Activated T-cell treated with anti-CD3 and anti-CD28 coated beads, Interleukin-2, amount 50 U/mL, for 4 hours (primary cell): ENCODE measurements at places on chromosomes 1 and 21.

DNA sequence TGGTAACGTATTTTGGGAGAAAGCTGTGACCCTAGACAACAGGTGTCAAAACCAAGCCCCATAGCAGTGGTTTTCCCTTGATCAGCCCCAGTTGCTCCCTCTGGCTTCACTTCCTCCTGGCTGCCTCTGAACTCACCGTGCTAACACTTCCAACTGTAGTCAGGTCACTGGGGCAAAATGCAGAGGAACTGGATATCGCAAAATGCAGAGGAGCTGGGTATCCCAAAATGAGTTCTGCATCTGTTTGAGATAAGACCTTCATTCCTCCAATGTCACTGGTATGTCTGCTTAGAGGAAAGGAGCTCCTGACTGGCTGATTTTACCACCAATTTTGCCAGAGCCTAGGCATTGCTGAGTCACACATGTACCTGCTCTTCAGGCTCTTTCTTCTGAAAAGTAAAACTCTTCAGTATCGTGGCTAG lies 19.6 kb upstream of the TACSTD2 start:
- no peak for DNase-seq

GRCh38 chr21:36162631-36163030 lies 6.0 kb downstream of the DOP1B start:
- DNase-seq, result no peak

GRCh38 chr1:24483441-24483840 lies 19.2 kb upstream of the RCAN3 start:
- DNase-seq, result no peak

GRCh38 chr1:8061673-8062386 lies 35.7 kb upstream of the ERRFI1 start:
- DNase-seq, result no peak

DNA sequence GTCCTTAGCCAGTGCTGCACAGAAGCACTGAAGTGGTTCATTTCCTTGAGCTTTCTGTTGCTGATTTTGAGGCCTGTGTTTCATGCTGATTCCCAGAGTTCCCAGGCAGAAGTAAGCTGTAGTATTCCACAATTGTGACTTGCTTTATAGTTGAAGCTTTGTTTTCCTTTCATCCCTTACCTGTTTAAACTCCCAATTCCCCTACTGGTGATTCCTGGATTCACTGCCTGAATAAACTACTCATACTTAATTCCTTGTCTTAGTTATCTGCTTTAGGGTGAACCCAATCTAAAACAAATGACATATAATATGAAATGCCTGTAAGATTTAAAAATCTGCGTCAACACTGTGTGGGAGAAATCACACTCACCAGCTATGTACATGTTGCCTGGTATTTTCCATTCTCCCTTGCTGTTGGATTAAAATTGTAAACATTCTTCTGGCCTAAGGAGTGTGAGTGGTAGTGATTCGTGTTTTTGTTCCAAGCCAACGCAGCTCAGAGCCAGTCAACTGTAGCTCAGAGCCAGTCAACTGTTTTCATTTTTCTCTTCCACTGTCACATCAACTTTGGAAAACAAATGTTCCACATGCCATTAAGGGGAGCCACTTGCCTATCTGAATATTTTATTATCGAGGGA lies 879.4 kb downstream of the MRPL39 start:
- DNase-seq, result no peak

DNA sequence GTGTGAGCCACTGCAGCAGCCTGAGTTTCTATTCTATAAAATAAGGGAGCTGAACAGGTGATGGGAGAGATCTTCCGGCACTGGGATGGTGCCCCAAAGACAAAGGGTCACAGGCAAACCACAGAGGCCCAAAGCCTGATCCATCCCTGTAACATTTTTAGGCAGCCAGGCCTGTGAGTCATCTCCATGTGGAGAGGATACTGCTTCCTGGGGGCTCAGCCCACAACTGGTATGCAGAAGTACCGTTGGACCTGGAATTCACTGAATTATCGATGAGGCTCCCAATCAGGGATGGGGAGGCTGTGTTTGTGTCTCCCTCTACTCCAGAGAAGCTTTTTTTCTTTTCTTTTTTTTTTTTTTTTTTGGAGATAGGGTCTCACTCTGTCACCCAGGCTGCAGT lies 48.8 kb upstream of the WASF2 start:
- DNase-seq, result no peak

- DNase-seq, result no peak
Observed at GRCh38 chr1:7018351-7018750, 233.1 kb downstream of the CAMTA1 start.

- no peak for DNase-seq
Observed at GRCh38 chr1:153882296-153882912, 40.4 kb downstream of the GATAD2B start.

- no peak for DNase-seq
Observed at GRCh38 chr1:153380711-153381110, 5.3 kb upstream of the S100A12 start.

DNA sequence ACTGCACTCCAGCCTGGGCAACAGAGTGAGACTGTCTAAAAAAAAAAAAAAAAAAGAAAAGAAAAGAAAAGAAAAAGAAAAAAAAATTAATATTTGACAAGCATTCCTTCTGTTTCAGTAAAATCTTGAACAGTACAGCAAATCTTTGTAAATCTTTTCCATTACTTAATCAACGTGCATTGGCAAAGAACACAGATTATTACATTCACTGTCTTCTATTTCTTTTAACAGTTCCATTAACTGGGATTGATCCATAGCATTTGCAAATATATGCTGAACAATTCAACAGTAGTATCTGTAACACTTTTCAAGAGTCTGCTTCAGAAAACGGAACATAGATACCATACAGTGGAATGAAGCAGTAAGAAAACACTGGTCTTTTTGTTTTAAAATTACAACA lies 9.8 kb downstream of the SAMD13 start:
- no peak for DNase-seq

GRCh38 chr1:225813214-225813964 lies 3.5 kb downstream of the EPHX1 start:
- DNase-seq, result no peak

DNA sequence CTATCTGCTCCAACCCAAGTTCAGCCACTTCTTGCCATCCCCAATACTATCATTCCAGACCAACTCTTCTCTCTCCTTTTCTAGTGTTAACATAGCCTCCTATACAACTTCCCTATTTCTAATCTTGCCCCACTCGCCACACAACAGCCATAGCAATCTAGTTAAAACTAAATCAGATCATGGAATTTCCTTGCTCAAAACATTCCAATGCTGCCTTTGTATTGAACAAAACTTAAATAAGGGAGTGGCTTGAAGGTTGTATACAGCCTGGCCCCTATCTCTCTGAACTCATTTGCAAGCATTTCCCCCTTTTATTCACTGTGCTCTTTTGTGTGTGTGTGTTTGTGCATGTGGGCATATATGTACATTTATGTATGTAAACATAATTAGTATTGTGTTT lies 118.1 kb upstream of the SGIP1 start:
- DNase-seq, result no peak

GRCh38 chr1:82927753-82928152 lies 1071.2 kb downstream of the TTLL7 start:
- DNase-seq, result no peak

DNA sequence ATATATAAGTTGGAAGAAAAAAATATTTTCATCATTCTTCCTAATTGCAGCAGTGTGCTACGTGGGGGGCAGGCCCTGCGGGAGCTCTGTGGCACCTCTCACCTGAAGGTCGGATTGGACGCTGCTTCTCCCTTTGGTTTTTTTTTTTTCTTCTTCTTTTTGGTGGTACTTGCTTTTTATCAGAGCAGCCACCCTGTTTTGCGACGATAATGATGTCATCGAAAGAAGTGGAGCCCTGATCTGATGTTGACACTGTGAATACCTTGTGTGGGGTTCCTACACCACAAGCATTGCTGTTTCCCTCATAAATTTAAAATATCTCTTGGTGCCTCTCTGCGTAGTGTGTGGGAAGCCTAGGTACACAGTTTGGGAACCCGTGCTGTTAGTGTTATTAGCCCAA lies 5.5 kb downstream of the TRAPPC10 start:
- DNase-seq, result no peak

- no peak for DNase-seq
Observed at GRCh38 chr1:61914823-61915482, 172.7 kb downstream of the PATJ start.

GRCh38 chr1:84842748-84843231 lies 50.2 kb downstream of the LPAR3 start:
- no peak for DNase-seq

DNA sequence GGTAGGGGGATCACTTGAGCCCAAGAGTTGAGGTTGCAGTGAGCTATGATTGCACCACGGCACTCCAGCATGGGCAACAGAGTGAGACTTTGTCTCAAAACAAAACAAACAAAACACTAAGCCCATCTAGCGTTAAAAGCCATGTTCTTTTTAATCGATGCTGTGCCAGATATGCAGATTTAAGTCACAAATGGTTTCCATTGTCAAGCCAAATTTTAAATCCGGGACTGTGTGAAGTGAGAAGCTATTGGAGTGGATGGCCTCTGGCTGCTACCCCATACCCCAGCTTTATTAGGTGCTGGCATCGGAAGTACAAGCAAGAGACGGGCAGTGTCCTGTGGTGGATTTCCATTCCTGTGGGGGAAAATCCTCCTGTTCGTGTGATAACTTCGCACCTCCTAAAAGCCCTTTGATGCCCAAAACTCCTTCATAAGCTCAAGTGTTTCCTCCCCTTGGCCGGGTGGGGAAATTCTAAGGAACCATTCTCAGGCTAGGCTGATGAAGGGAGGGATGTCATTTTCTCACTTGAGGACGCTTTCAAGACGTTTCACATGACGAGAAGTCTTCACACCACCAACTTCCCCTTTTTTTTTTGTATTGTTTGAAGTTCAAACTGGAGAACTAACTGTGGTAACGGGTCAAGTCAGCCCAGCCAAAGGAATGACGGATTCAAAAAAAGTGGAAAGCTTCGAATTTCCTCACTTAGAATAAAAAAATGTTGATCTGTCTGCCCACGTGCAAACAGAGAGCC lies 140.8 kb downstream of the KAZN start:
- no peak for DNase-seq

DNA sequence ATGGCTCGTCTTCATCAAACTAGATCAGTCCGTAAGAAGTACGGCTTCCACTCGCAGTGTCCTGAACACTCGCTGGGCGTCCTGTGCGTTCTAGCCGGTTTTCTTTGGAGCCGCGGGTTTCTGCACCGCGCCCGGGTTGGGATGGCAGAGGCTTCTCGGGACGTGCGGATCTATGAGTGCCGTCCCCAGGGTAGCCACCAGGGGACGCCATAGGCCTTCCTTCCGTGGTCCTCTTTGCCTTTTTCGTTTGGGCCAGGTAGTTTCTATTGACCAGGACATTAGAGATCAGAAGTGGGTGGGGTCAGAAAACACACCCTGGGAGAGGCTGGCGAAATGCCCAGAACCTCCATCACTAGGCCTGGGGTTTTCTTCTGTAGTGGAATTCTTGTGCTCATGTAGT lies 273.8 kb downstream of the FAM72C start:
- no peak for DNase-seq

GRCh38 chr1:42960122-42960390 lies 1.4 kb upstream of the SLC2A1 start:
- no peak for DNase-seq

- no peak for DNase-seq
Observed at GRCh38 chr1:182246783-182247182, 144.8 kb downstream of the GLUL start.

DNA sequence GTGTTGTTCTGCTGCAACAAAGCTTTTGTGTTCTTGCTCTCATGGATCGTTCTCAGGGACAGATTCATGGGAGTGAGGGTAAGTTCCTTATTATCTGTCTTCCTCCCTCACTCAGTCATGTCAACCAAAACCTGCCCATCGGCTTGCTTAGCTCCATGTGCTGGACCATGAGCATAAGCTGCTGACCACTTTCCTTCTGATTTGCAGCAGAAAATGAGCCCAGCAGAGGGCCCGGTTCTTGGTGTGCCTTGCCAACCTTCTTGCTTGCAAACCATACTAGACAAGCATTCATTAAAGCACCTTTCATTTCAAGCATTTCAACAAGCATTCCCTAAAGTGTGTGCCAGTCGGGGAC lies 64.0 kb upstream of the COA6 start:
- DNase-seq, result no peak

DNA sequence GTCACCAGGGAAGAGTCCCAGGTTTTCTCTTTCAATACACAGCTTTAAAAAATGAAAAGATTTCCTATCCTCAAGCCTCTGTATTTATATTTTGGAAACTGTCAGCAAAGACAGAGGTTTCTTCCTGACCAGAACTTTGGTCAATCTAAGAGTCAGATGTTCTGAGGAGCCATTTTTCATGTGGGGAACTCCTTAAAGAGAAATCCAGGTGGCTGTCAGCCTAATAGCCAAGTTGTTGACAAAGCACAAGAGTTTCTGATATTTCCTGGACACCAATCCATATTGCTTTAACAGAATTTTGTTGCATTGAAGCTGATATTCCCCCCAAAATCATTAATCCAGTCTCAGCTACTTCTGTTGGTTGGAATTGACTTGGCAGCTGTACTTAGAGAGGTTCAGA lies 318.6 kb upstream of the NFIA start:
- DNase-seq, result no peak

- no peak for DNase-seq
Observed at GRCh38 chr1:212669600-212669999, 30.0 kb downstream of the BATF3 start.

DNA sequence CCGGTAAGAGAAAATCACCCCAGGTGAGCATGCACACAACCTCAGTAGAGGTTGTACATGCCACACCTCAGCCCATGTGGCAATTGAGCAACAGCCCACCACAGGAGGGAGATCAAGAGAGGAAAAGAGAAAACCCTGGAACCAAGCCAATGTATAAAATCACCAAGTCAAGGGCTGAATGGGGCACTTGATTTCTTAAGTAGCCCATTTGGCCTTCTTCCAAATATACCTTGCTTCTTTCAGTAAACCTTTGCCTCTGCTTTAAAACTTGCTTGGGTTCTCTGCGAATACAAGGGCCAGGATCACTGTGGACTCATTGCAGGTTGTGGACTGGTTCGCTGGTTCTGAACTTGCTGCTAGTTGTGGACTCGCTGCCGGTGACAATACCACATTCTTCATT lies 1814.0 kb downstream of the PLA2G4A start:
- DNase-seq, result no peak

DNA sequence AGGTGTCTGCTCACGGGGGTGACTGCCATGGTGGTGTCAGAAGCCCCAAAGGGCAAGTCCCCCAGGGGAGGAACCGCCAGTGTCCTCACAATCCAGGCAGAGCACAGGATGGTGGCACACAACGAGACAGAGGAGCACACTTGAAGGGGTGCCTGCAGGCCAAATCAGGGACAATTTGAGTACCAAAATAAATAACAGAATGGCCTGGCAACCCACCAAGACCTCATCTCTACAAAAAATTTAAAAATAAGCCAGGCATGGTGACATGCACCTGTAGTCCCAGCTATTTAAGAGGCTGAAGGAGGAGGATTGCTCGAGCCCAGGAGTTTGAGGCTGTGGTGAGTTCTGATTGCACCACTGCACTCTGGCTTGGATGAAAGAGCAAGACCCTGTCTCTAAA lies 38.2 kb downstream of the TIAM1 start:
- DNase-seq, result no peak

- no peak for DNase-seq
Observed at GRCh38 chr1:97277891-97278654, 556.5 kb downstream of the PTBP2 start.

DNA sequence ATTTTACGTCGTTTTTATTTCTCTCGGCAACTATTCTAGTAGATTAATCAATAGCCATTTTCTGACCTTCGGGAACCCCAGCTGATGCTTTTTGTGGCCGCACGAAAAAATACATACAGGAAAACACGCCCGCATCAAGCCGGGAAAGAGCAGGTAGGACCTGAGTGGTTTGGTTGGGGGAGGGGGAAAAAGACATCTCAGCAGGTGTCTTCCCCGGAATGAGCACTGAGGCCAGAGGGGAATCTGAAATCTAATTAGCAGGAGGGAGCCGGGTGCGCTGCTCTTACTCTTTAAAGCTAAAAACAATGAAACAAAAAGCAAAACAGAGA lies 618 bp upstream of the FOXD3 start:
- no peak for DNase-seq
